Vagina (tissue), 2 donors: ENCODE measurements at places on chromosomes 6 and 20. TPM values are rescaled to one million over a fixed set of nuclear protein-coding genes. Genes with fewer than 3 reads are reported as not detected.

DNA sequence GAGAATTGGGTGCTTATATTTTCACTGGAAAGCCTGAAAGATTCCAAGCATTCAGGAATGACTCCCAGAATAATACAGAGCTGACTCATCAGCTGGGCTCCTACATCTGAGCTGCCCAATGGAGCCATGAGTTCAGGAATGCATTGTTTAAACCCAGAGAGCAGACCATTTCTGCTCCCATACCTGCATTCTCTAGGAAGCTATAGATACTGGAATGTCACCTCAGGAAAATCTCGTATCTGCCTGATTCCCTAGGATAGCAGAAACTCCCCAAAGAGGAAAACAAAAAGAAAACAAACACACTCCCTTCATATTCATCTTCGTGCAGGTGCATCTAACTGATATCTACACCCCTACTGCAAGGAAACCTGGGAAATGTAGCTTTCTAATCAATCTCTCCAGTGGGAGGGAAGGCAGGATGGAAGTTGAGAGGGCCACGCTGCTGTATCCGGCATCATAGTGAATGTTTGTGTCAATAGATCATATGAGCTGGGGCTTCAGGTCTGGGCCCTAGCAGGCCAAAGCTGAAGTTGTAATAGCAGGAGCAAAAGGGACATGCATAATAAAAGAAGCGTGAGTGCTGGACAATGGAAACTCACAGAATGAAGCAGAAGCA, 8.2 kb upstream of the SLC2A12 start:
- DNase-seq, result peak; percentile 34

- no peak for DNase-seq
Measured at GRCh38 chr20:32742322-32743236, 688 bp downstream of the COMMD7 start.

DNA sequence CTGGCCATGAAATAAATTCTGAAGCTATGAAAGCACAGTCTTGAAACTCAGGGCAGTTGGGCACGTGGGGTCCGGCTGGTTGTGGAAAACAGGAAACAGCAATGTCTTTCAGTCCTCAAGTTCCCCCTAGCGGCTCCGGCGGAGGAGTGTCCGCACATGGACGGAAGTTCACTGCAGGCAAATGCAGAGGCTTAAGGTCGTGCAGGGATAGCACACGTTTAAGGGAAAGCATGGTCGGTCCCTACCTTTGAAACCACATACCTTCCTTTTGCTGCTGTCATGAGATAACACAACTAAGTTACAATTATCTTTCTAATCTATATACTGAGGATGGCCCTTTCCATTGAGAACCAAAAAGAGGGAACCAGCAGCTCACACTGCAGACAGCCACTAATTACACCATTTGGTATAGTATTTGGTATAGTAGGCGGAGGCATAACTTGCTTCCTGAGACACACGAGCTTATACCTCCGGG, 52.6 kb upstream of the NFATC2 start:
- DNase-seq, result peak; percentile 94

DNA sequence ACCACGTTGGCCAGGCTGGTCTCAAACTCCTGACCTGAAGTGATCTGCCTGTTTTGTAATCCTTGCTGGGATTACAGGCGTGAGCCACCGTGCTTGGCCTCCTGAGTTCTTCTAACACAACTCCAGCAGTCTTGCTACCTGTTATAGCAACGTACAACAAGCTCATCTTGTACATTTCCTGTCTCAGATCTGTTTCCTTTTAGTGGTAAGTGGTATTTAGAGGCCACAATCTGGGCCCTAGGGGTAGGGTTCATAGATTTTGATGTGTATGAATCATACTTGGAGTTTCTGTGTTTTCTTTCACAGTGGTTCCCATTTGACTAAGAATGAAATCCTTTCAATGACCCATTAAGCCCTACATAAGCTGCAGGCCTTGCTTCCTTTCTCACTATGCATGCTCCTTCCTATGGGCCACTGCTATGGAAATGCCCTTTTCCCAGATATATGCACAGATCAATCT, 27.1 kb upstream of the SYNCRIP start:
- DNase-seq, result no peak

DNA sequence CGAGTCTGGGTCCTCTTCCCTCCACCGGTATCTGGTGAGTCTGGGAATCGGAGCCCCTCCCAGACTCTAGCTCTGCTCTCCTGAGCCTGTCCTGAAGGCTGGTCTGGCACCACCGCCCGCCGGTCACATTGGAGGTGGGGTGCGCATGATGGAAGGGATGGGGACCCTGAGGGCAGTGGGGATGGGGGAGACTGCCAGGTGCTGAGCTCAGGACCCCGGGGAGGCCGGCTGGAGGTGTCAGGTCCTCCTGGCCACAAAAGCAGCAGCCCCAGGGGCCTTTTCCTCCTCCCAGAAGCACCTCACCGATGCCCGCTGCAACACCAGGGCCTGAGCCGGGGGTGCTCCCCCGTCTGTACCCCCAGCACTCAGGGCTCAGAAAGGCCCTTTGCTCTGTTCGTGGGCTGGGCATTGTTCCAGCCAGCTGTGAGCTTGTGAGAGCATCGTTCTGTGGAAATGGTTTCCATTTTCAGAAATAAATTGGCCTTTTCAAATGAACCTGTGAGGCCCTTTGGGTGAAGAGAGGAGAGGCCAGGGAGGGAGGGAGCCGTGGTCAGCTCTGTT, 2.5 kb upstream of the NPBWR2 start:
- DNase-seq, result no peak

Gene BPI
- not detected for total RNA-seq

DNA sequence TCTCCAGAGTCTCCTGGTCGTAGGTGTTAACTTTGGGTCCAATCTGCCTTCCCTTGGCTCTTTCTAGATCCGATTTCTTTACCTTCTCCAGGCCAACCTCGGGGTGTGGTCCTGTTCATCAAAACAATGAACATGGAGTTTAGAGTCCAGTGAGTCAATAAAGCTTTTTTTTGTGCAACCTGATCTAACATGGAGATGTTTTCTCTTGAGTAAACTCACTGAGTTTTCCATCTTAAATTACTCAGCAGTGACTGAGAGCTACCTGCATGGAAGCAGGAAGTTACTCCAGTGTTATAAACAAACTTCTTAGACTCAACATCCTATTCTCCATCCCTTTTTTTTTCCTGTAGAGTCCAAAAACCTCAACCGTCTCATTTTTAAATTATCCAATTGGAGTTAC, 14.9 kb upstream of the SLC22A1 start:
- no peak for DNase-seq

Gene RHAG
- 2.5 TPM for total RNA-seq

Gene SENP6
- total RNA-seq, result 78.8 TPM

Gene WFDC5
- 6.1 TPM for total RNA-seq

DNA sequence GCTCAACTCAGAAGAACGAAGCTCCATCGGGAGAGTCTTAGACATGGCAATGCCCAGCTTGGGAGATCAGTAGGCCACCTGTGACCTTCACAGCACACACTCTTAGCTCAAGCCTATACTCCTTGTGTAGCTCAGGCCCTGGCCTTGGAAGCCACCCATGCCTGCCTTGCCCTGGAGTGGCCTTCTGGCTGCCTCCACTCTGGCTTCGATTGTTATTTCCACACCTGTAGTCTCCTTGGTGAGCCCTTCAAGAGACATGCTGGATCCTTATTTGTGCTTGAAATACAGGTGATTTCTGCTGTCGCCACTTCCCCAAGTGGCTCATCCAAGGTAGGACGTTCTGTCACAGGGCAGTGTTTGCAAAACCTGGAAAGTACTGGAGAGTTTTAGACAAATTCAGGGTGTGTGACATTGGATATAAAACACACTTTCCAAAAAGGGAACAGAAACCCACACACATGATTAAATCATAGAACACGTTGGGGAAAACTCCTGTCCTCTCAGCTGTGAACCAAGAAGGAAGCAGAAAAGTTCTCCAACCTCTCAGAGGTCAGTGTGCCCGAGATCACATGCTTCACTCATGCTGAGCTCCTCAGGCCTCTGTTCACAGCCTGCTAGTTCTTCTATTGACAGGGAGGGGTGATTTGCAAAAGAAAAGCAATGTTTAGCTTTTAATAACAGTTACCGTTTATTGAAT, 391.8 kb downstream of the CDC5L start:
- DNase-seq, result no peak
